ENCODE measurements at places on chromosomes 7 and 10. TPM values are rescaled to one million over a fixed set of nuclear protein-coding genes. Genes with fewer than 3 reads are reported as not detected.

GRCh38 chr10:48336978-48337599 is 30.6 kb downstream of the MAPK8 start:
- no peak for DNase-seq

Gene BAG3
- total RNA-seq, result 11.4 TPM

Gene NEUROG3
- total RNA-seq, result not detected

Gene JCAD
- total RNA-seq, result 0.66 TPM

Gene SYT15B
- total RNA-seq, result 0.24 TPM

Gene XRCC2
- 22.8 TPM for total RNA-seq

Data from H9 (cell line).